Tibial nerve (tissue), 4 donors: ENCODE measurements at places on chromosomes 4 and X.

GRCh38 chr4:44279469-44279868 is 169.1 kb downstream of the KCTD8 start:
- no peak for DNase-seq

GRCh38 chr4:37058826-37059225 is 185.7 kb upstream of the NWD2 start:
- no peak for DNase-seq

- DNase-seq: no peak
Measured at GRCh38 chr4:128244379-128244778, 43.2 kb downstream of the PGRMC2 start.

DNA sequence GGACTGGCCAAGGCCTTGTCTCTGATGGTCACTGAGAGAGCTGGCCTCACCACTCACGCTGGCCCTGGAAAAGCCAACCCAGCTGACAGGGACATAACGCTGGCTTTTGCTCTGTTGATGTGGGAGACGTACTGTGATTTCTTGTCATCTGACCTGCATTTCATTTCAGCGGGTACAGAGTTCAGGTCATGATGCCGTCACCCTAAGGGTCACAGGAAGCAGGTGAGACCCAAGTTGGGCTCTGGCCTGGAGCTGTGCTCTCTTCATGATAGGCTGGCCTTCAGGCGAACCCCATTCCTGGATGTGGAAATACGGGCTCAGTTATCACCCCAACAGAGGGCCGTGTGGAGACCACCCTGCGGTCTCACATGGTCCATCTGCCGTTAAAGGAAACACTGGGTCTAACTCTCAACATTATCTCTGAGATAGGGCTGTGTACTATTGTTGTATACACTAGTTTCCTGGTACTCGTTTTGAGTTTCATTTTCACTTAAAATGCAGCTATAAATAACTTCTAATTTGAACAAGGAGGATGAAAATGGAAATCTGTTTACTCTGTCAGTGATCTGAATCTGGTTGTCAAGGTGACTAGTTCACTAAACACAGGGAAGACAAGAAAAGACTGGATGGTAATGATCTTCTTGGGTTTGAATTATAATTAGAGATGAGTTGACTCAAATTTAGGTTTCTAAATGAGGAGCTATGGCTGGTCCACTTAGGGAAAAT is 89.1 kb downstream of the TBC1D9 start:
- no peak for DNase-seq

- no peak for DNase-seq
Measured at GRCh38 chr4:176920694-176921093, 128.0 kb upstream of the VEGFC start.

DNA sequence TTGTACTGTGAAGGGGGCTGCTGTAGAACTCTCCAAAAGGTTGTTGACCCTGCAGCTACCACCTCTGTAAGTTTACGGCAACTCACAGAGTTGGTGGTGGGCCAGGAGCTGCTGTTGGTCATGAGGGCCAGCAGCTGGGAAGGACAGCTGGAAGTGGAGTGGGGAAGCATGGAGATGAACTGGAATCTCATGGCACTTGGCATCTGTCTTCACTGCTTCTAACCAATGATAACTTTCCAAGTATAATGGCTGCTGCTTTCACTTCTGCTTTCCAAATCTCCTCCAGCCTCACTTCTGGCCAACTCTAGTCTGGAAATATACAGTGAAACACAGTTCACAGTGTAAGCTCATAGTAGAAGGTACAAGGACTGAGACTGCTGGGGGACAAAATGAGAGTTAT is 126.5 kb upstream of the INTU start:
- DNase-seq: no peak

- DNase-seq: no peak
Measured at GRCh38 chr4:87232216-87232615, 11.8 kb upstream of the KLHL8 start.

DNA sequence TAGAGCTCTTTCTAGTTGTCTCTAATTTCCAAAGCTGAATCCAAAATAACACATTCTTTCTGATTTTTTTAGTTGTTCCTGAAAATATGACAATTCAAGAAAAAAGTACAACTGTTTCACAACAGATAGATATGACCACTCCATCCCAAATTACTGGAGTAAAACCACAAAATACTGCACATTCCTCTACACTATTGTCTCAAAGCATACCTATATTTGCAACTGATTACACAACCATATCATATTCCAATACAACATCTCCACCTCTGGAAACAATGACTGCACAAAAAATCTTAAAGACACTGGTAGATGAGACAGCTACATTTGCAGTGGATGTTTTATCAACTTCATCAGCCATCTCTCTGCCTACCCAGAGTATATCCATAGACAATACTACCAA is 43.6 kb downstream of the ADGRG4 start:
- DNase-seq: no peak

DNA sequence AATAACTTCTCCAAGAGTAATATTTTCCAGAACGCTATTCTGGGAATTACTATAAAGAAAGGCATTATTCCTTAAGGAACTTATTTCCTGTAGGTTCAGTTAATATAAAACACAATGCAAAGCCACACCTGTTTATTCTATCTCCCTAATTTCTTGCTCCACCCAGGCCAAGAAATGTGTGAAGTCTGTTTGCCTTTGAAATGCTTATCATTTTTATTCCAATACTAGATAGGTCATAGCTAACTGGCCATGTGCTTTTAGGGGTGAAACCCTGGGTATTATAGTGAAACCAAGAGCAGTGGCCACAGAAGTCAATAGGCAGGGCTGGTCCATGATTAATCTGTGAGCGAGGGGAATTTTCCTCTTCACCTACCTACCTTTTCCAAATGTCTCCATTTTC is 14.8 kb downstream of the CXCL3 start:
- DNase-seq: no peak

- no peak for DNase-seq
Measured at GRCh38 chrX:153494541-153495361, at the start of gene BGN. TSS of gene BGN (plus strand) at chrX:153494980. CDS start at chrX:153504632, 9,652 bp downstream.

GRCh38 chr4:133483600-133484246 is 334.6 kb downstream of the PCDH10 start:
- no peak for DNase-seq

DNA sequence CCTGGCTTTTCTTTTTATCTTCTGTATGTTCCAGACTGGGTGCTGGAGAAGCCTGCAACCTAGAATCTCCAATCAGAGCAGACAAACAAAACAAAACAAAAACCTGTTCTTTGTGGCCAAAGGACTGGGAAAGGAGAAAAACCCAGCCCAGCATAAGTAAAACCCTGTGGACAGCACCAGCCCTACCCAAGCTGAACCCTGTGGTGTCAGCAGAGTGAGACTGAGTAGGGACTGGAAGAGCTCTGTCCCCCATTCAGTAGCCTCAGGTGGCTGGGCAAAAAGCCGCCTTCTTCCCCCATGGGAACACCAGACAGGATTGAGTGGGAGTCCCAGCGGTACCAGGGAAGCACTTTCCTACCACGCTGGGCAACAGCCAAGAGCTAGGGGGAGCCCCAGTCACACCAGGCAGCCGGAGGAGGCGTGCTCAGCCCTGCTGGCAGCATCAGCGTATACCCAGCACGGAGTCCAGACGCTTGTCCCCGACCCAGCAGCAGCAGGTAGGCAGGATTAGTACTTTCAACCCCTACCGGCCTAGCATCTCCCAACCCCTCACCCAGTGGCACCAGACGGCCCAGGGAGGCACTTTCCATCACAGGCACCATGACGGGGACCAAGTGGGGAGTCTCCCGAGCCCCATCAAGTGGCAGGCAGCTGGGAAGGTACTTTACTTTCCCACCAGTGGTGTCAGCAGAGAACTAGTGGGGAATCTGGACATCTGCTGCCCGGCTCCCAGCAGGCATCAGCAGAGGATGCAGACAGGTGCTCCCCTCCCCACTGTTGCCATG is 8.6 kb upstream of the JADE3 start:
- DNase-seq: peak; percentile 30
